ENCODE measurements at places on chromosomes 6 and 20.
A peak's percentile ranks its signal among the peaks of the same experiment; 100 is the strongest.

GRCh38 chr6:159357211-159357915, 188.2 kb downstream of the FNDC1 start:
- no peak for DNase-seq

DNA sequence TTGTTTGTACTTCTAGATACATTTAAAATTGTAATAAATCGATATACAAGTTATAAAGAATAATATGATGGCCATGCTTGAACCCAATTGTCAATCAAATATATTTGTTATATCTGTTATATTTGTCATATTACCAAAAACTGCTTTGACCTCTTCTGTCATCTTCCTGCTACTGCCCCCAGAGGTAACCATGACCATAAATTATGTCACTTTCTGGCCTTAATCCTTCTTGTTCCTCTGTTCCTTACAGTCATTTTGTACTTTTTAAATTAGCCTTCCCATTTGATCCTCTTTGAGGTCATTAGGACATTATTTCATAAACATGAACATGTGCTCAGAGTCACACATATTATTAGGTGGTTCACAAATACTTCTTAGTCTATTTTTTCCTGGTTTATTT, 124.7 kb downstream of the HFE start:
- no peak for DNase-seq

- no peak for DNase-seq
These were observed 586 bp upstream of the HMGA1 start for GRCh38 chr6:34236131-34236442.

DNA sequence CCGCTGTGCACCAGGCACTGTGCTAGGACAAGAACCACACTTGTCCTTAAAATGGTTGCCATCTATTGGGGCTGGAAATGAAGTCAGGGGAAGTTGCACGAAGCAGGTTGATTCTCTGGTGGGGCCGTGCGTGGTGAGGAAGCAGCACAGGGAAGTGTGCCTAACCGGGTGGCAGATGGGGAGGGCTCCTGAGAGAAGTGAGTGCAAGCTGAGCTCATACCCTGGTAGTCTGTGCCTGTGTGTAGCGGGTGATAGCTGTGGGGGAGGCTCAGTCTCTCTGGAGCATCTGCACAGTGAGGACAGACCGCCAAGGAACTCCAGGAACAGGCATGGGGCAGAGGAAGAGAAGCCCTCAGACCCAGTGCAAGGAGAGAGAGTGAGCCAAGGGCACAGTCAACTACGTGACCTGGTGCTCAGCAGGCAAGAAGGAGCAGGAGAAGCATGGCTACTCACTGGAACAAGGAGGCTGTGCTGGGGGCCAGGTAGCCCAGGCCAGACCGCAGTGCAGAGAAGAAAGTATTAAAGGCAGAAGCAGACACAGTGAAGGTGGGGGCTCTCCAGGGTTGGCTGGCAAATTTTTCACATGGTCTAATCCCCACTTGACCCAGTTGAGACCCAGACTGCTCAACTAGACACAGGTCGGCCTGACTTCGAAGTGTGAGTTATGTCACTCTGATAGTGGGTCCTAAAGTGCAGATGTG, 155.0 kb downstream of the CDH26 start:
- no peak for DNase-seq

DNA sequence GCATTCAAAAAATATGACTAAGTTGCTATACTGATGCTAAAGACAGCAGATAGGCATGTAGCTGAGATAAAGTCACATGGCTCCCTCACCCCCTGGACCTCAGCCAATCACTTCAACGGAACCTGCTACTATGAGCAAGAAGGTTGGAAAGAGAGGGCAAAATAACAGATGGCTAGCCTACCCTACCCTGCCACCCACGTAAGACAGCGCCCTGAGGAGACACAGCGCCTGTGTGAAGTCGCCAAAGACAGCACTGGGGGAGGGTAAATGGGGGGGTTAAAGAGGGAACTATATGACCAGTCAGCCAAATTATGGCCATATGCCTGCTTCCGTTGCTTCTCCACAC, 163.2 kb downstream of the RALGAPA2 start:
- DNase-seq = peak; percentile 9

DNA sequence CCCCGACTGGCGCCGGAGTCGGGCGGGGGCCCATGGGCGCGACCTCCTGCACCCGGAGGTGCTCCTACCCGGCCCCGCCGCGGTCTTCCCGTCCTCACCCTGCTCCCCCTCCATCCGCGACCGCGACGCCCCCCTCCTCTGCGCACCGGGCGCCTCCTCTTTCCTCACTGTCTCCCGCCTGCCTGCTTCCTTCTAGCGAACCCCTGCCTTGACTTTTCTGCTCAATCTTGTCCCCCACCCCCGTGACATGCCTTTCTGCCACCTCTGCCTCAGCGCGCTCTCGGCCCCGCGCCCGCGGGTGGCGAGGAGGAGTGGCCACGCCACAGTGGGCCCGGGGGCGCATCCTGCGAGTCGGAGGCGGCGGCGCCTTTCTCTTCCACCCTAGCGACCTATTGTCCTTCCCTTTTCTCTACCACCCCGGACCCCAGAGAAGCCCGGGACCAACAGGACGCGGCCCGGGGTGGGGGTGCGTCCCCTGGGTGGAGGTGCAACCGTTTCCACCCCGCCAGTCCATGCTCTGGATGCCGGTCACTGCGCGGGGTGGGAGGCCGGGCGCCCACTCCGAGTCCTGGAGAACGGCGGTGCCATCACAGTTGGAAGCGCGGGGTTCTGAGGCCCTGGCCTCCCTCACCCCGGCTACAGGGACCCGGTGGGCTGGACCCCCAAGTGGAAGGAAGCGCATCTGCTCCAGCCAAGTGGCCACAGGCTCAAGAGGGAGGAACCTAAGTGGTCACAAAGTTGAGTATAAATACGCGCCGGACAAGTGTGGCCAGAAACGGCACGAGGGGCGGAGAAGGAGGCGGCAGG, 2.0 kb downstream of the PDE10A start:
- DNase-seq = no peak

DNA sequence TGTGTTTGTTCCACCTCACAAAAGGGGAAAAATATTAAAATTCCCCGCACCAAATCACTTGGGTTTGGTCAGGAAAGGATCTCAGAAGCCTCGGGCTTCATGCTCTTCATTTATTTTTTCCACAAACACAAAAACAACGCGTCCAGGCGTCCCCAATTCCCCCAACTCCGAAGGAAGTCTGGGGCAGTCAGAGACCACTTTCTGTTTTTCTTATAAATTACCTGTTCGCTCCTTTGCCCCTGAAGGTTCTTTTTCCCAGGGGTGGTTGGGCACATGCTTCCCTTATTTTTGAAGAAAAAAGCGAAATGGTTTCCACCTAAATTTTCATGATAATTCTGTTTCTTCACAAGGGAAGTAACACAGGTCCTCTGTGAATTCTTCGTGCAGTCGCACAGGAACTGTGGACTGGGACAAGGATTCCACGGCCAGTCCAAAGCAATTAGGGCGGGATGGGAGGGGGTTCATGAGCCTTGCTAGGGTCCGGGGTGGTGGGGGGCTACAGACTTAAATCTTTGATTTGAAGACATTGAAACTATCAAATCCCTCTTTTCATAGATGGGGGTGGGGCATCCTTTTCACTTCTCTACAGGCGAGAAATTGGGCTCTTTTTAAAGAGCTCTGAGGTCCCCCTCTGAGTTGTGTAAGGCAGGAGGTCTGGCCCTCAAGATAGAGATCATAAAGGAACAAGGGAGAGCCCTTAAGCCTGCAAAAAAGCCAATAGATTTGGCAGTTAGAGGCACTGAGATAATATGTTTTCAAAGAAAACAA, 30.5 kb upstream of the HFE start:
- peak; percentile 52 for DNase-seq
